ENCODE measurements at places on chromosomes 3 and 15.

DNA sequence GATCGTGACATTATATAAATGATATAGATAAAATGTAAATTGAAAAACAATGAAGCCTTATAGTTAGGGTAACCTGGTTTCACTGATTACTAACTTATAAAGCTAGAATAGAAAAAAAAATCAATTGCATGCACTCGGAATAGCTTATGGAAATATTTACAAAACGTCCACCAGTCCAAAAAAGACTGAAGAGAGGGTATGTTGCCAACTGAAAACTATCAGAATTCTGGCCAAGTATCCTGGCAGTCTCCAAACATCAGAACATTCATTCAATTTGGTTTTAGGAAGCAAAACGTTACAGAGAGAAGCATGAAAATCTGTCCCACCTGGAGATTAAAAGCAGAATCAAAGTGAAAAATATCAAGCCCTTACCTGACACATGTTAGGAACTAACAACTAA lies 892.4 kb downstream of the ROBO1 start:
- no peak for DNase-seq

DNA sequence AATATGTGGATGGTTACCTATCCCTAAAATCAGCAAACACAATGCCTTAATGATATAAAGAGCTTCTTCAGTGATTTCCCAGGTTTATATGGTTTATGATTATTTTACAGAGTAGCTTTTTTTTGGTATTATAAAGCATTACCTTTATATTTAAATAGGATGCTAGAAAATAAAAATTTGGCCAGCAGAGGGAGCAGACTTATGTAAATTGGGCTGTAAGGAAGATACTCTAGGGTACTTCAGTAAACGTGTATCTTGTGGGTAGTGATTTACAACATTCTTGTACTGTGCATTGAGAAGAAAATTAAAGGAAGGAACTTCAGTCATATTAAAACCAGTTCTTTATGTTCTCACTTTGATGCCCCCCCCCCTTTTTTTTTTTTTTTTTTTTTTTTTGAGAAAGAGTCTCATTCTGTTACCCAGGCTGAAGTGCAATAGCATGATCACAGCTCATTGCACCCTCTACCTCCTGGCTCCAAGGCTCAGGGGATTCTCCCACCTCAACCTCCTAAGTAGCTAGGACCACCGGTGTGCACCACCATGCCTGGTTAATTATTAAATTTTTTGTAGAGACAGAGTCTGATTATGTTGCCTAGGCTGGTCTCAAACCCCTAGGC lies 167.9 kb downstream of the BBX start:
- DNase-seq: no peak

GRCh38 chr3:149494759-149495580 lies 20.5 kb downstream of the TM4SF4 start:
- no peak for DNase-seq

- no peak for DNase-seq
Observed at GRCh38 chr3:168322941-168323340, 227.2 kb upstream of the GOLIM4 start.

DNA sequence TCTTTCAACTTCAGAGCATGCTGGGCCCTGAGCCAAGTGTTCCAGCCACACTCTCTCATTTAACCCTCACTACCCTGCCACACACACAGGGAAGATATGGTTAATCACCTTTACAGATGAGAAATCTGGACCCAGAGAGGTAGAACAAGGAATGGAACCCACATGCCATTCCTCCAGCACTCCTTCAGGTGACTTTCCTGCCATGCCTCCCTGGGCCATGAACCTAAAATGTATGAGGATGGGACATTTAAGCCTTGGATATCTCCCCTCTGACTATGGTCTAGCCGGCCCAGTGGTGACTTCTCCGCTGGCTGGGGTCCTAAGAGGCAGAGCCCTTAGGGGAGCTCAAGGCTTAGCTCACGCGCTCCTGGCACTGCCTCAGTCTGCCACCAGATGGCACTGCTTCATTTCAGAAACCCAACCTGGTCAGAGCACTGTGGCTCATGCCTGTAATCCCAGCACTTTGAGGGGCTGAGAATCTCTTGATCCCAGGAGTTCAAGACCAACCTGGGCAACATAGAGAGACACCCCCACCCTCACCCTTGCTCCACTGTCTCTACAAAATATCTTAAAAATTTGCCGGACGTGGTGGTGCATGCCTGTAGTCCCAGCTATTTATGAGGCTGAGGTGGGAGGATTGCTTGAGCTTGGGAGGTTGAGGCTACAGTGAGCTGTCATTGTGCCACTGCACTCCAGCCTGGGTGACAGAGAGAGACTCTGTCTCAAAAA lies 2.2 kb upstream of the DCAF1 start:
- peak; percentile 76 for DNase-seq

DNA sequence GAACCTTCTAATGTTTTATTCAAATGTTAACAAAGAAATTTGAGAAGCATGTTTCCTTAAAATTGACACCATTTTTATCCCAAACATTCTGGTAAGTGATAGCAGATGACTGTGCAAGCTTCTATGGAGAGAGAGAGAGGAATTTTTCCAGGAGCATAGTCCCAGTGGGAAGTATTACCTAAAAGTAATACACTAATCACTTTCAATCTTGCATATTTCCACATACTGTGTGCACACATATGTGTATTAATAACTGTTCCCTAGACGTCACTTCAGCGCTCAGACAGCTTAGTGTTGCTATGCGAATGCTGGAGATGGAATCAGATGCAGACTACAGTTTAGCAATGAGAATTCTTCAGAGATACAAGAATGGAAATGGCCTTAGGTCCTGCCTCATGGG lies 424.3 kb upstream of the TPRG1 start:
- no peak for DNase-seq

DNA sequence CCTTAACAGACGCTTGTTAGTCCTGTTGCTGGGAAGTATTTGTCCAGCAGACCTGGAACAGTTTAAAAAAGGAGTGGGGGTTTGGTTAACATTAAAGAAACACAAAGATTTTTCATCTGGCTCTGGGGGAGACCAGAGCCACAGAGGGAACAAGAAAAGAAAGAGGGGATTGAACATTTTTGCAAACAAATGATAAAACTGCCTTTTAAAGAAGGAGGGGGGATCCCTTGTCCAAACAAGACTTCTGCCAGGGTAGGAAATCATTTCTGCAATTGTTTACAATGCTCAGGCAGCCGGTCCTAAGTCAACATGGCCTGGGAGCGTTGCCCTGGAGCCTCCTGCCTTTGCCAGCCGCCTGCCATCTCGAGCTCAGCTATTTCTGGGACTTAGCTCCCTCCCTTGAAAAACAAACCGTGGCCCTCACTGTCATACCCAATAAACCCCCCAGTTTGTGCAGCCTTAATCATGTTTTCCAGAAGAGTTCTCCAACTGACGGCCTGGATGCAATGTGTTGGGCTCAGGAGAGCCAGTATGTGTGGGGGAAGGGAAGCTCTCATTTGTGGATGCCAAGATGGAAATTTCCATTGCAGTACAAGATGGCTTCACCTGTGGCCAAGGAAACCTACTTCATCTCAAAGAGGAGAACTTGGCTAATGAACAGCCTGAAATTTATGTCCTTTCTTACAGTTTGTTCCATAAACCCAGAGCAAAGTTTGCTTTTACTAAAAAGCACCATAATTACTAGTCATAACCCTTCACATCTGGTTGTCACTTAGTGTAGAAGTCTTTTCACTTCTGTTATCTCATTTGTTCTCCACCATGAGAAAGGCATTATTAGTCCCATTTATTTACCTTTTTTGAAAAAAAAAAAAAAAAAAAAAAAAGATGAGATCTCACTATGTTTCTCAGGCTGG lies 75.9 kb upstream of the RNU6-1 start:
- DNase-seq: no peak

- no peak for DNase-seq
Observed at GRCh38 chr3:97822359-97822775, 556 bp downstream of the CRYBG3 start.

DNA sequence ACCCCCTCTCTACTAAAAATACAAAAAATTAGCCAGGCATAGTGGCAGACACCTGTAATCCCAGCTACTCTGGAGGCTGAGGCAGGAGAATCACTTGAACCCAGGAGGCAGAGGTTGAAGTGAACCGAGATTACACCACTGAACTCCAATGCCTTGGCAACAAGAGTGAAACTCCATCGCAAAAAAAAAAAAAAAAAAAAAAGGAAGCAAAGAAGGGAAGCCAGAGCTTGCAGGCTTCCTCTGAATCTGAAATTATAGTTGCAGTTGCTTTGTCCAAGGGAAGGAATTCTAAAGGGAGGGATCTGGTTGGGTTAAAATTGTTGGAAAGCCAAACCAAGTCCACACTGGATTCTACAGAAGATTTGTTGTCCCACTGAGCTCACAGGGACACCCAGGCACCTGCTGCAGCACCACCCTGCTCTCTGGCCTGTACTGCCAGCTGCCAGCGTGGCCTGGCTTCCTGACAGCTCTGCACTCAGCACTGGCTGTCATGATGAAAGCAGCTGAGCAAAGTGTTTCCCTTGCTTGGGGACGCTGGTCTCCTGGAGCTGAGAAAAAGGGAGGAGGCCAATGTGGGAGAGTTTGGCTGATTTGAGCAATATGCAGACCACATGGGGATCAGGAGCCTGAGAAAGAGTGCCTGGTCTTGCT lies 88.8 kb upstream of the HES1 start:
- DNase-seq: no peak

DNA sequence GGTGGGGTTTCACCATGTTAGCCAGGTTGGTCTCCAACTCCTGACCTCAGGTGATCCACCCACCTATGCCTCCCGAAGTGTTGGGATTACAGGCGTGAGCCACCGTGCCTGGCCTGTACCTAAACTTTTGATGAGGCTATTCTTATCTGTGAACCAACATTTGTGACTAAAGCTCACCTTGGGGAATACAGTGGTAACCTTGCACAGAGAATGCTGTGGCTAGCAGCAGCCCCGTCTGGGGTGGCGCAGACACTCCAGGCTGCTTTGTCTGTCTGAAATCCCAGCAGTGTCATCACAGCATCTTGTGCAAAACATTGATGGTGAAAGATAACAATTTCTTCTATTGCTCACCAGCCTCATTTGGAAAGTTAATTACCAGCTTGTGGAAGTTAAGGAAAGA lies 58.9 kb downstream of the CMTM8 start:
- DNase-seq: no peak

DNA sequence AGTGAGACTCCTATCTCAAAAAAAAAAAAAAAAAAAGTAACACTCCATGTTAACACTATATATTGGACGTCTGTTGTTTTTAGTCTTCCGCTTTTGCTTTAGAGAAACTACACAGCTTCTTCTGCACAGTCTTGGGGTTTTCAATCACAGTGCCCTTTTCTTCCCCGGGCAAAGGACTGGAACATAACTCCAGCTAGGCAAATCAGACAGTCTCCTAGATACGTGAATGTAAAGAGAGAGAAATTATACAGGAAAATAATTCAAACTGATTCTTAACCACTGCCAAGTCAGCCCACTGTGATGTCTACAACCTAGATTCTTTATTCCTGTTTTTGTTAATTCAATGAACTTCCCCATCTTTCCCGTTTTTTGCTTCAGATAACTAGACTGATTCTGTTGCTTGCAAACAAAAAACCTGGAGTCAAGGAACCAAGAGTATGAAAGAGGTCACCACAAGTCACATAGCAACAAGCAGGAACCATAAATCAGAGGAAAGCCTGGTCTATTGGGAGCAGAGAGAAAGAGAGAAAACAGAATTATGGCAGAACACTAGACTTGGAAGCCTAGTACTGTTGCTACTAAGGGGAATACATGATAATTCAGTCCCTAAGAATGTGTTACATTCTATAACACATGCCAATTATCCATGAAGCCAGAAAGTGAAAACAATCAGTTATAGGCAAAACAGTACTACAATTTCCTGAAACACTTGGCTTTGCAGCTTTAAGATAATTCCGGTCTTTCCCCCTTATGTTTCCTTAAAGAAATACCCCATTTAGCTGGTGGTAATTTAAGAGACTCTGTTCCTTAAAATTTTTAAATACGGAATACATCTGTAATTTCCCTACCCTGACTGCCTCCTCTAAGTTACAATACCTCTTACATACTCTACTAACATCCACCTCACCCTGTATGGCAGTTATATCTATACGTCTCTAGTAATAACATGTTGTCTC lies 63.1 kb downstream of the TBL1XR1 start:
- DNase-seq: no peak

GRCh38 chr3:23952646-23953045 lies 7.6 kb downstream of the NR1D2 start:
- DNase-seq: no peak

DNA sequence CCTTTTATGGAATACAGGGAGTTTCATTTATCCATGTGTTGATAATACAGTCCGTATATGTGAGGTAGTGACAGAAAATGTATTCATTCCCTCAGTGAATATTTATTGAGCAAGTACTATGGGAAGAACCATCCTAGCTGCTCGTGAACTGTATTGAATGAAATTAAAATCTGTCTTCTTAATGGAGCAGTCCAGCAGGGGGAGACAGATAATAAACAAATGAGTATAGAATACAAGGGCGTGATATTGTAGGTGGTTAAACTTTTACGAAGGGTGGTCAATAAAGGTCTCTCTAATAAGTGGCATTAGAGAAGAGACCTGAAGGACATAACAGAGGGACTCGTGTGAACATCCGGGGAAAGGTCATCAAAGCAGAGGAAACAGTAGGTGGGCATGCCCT lies 62.7 kb upstream of the OSTN start:
- DNase-seq: no peak

GRCh38 chr3:41141433-41142167 lies 57.7 kb upstream of the CTNNB1 start:
- no peak for DNase-seq

- no peak for DNase-seq
Observed at GRCh38 chr3:101253396-101253795, 67.0 kb downstream of the IMPG2 start.

DNA sequence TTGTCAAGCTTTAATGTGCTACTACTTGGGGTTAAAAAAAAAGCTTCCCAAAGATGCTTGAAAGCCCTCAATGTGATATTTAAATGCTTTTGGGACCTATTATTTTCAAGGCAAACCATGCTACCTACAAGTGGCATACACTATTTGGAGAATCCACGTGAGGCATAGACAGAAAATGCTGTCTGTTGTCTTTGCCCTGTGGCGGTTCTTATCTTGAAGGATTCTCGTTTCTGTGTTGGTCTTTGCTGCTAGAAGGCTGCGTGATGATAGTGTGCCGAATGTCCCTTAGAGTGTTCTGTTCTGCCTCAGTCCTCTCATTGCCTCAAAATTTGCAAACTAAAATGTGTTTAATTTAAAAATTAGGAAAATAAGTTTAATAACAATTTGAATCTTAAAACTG lies 356.2 kb upstream of the RARB start:
- DNase-seq: no peak

- no peak for DNase-seq
Observed at GRCh38 chr3:100195375-100195774, 65.4 kb upstream of the TBC1D23 start.

- DNase-seq: no peak
Observed at GRCh38 chr3:43738305-43738704, 47.6 kb downstream of the ABHD5 start.

DNA sequence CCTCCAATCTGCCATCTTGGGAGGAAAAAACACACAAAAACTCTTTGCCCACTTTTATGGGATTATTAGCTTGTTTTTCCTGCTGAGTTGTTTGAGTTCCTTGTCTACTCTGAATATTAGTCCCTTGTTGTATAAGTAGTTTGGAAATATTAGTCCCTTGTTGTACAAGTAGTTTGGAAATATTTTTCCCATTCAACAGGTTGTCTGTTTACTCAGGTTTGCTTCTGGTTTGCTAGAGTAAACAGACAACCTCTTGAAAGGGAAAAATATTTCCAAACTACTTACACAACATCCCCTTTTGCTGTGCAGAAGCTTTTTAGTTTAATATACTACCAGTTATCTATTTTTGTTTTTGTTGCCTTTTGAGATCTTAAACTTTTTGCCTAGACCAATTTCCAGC lies 193.3 kb upstream of the MANF start:
- DNase-seq: no peak
